ENCODE measurements at places on chromosomes 4 and X.
A peak's percentile ranks its signal among the peaks of the same experiment; 100 is the strongest.

DNA sequence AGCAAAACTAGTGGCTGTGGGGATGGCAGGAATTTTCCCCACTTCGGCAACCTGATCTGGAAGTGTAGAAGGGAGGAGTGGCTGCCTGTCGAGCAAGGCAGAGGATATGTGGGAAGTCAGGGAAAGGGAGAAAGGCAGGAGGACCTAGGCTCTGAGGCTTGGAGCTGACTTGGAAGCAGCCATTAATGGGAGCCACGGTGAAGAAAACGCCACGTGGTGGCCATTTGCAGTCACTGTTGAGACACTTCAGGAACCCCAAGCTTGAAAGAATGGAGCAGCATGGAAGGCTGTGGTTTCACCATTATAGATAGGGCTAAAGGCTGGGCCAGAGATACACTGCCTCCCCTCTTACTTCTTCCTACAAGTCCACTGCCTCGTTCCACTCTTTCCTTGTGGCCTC lies 41.8 kb upstream of the MAML3 start:
- DNase-seq, result no peak

DNA sequence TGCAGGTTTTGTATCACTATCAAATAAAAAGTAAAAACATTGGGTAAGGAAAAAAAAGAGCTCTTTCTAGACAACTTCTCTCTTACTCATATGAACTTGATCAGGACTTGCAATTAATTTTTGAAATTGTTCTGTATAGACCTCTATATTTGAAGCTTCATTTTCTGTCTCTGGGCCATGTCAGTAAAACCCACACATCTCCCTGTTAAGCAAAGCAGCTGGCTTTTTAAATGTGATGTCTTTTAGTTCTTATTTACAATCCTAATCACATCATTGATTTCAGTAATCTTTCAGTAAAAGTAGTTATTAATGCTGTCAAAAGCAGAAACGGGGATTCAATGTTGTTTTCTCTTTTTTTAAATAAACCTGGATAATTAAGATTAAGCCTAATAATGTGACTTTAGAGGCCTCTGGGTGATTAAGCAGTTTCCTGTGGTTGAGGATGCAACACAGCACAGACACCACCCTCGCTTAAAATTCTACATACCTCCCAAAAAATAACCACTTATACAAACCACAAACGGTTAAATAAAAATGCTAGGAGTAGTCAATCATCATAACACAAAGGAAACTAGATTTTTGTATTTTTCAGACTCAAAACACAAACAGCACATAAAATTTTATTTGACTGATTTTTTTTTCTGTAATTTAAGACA lies 5.2 kb upstream of the PCDH10 start:
- peak; percentile 28 for DNase-seq

DNA sequence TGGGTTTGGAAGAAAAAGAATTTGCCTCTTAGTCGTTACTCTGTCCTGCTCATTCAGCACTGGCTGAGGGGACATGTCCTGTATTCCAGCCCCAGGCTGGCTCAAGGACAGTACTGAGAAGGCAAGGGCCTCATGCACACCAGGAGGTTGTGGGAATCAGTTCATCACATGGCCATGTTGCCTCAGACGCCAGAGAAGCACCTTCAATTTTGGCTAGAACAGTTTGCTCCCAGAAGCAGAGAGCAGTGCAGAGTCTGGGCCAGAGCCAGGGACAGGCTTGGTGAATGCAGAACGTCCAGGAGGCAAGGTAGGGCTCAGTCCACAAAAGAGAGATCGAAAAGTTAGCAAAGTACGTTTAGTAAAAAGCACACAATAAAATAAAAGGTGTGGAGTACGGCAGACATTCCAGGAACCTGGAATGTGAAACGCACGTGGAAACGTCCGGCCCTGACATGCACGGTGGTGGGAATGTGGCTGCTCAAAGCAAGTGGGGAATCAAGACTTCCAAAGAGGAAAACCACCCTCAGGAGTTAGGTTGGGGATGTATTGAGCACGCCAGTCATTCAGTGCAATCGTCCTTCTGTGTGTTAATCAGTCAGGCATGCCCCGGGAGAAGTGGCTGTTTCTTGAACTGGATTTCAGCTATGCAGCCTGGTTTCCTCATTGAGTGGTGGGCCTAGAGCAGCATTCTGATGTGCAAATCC lies 1.2 kb upstream of the SLC2A9 start:
- DNase-seq, result no peak

GRCh38 chr4:6586715-6587325 lies 11.8 kb downstream of the MAN2B2 start:
- no peak for DNase-seq

- peak; percentile 28 for DNase-seq
These were observed 128.5 kb upstream of the ARX start for GRCh38 chrX:25144043-25144940.

DNA sequence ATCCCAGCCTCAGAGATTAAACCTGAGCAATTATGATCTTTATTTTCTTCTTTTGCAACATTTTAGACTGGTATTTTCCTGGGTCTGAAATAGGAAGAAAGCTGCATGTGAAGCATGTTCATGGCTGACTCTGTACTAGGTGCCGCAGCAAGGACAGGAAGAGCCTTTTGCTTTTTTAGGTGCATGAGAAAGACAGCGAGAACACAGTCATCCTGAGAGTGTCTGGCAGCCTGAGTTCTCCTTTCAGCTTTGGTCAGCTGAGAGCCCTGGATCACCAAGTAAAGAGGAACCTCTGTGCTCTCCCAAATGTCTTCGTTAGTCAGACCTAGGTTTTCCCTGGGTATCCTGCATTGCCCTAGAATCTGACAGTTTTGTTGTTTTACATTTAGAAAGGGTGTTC lies 29.8 kb downstream of the FAM149A start:
- DNase-seq, result peak; percentile 88

DNA sequence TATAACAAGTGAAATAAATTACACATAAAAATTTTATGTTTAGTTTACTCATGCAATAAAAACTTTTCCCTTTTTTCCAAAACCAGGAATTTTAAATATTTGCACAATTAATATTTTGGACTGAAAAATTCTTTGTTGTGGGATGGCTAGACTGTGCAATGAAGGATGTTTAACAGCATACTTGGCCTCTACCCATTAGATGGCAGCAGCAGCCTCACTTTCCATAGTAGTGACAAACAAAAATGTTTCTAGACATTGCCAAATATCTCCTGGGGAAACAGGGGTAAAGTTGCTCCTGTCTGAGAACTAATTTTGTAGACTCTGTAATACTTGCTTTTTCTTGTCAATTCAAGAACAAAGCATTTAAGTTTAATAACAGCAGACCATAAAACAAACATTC lies 49.8 kb downstream of the SCLT1 start:
- peak; percentile 14 for DNase-seq

GRCh38 chr4:22911285-22911684 lies 218.5 kb downstream of the GBA3 start:
- DNase-seq, result no peak

DNA sequence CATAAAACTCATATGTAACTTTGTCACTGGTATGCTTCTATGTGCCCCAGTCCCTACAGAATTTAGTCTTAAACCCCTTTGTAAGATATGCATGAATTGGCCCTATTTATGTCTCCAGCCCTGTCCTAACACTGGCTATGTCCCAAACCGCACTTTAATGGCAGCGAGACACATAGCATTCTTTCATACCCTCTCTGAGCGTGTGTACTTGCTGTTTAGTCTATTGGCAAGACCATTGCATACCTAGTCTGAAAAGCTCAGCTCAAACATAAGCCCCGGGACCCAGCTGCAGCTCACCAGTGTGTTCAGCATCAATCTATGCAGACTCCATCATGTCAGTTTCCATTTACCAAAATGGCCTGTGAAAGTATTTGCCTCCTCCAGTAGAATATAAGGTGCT lies 1018.4 kb upstream of the TENM3 start:
- DNase-seq, result no peak

GRCh38 chrX:79259073-79259689 lies 108.0 kb downstream of the ITM2A start:
- DNase-seq, result no peak

DNA sequence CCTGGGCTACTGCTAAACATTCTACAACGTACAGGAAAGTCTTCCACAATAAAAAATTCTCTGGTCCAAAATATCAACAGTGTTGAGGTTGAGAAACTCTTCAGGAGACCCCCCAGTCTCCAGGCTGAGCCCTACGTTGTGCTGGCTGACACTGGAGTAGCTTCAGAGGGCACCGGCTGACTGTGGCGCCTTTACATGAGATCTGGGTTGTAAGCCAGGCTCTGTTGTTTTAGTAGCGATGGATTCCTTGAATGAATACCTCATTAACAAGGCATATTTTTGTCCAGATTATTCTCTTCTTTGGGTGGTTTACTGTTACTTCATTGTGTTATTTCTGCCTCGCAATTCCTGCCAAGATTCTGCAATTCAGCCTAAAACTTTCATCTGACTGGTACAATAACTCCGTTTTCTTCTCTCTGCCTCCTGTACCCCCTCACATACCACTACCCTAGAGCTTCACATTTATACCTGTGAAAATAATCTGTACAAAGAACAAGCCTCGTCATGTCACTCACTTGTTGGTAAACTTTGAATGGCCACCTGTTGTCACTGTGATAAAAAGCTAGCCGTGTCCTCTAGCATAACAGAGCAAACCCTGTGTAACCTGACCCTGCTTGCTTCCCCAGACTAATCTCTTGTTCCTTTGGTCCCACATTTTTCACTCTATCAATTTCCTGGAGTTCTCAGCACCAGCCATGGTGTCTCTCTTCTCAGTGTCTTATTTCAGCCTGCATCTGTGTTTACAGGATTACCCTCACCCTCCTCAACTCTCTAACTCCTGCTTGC lies 1476.1 kb upstream of the TENM3 start:
- no peak for DNase-seq
